ENCODE measurements at places on chromosomes 1 and 21. TPM values are rescaled to one million over a fixed set of nuclear protein-coding genes. Genes with fewer than 3 reads are reported as not detected.

The HOOK1 gene
- total RNA-seq: under 0.01 TPM

The C8A gene
- total RNA-seq: not detected

The OR6K3 gene
- not detected for total RNA-seq

The CYP4X1 gene
- total RNA-seq: 0.87 TPM

The CFHR3 gene
- not detected for total RNA-seq

The MROH7 gene
- total RNA-seq: under 0.01 TPM

The PTGER3 gene
- total RNA-seq: under 0.01 TPM

The LHX4 gene
- total RNA-seq: not detected
